Amniotic epithelial cell (primary cell): ENCODE measurements at places on chromosomes 5 and 9.
A peak's percentile ranks its signal among the peaks of the same experiment; 100 is the strongest.

DNA sequence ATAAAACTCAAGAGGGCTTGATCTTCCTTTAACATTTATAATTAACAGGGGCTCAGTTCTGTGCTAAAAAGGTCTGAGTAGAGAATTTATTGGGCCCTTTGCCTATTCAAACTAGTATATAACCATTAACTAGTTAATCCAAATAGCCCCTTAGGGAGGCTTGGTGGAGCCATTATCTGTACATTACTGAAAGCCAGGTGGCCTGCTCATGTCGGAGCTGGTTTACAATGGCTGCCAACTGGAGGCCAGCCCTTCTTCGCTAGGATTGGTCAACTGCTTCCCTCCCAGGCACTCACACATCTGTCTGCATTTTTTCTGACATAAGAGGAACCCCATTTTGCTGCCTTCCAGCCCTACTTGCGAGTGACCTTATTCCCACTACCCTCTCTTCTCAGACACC lies 30.4 kb upstream of the NDFIP1 start:
- DNase-seq, result no peak

DNA sequence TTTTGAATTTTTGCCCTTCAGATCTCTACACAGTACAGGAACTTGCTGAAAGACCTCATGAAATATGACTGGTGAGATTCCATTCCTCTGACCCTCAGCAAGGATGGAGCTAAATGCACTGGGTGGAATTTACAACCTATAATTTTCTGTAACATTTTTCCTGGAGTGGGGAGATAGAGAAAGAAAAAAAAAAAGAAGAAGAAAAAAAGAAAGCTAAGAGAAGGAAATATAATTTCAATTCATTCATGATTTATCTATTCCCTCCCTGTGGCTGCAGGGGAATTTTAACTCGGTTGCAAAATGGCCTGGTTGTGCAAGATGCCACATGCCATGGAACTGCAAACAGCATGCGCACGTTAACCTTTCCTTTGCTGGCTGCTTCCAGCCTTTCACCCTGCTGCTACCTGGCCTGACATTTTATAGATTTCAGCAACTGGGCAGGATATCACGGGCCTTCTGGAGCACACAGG lies 155.4 kb downstream of the FSTL4 start:
- peak; percentile 89 for DNase-seq

GRCh38 chr9:128182893-128183588 lies 8.3 kb downstream of the CIZ1 start:
- DNase-seq, result no peak

- peak; percentile 92 for DNase-seq
Observed at GRCh38 chr5:144088206-144089064, 82.0 kb downstream of the YIPF5 start.

DNA sequence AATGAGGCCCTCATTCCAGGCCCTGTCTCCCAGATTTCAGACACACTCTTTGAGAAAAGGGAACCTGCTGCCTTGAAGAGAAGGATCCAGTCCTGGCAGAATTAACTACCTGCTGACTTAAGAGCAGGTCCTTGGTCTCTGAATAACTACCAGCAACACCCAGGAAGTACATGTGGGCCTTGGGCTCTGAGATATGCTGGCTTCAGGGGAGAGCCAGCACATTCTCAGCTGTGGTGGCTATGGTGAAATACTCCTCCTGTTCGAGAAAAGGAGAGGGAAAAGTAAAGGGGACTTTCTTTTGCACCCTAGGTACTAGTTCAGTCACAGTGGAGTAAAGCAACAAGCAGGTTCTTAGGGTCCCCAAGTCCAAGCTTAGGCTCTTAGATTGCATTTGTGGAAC lies 120.0 kb downstream of the HMHB1 start:
- peak; percentile 32 for DNase-seq

- no peak for DNase-seq
Observed at GRCh38 chr5:553874-554273, 29.6 kb upstream of the SLC9A3 start.

DNA sequence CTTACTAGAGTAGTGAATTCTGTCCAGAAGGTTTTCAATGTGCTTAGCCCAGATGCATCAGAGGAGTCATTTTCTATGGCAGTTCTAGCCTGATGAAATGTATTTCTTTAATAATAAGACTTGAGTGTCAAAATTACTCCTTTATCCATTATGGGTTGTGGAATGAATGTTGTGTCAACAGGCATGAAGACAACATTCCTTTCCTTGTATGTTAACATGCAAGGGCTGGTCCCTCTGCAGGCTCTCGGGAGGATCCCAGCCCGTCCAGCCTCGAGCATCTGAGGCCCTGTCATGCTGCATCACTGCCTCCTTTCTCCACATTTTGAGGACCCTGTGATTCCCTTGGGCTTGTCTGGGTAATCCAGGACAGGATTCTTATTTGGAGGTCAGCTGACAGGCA lies 42.9 kb upstream of the FAM120AOS start:
- DNase-seq, result no peak

GRCh38 chr5:171776770-171777759 lies 8.6 kb upstream of the SMIM23 start:
- peak; percentile 17 for DNase-seq

DNA sequence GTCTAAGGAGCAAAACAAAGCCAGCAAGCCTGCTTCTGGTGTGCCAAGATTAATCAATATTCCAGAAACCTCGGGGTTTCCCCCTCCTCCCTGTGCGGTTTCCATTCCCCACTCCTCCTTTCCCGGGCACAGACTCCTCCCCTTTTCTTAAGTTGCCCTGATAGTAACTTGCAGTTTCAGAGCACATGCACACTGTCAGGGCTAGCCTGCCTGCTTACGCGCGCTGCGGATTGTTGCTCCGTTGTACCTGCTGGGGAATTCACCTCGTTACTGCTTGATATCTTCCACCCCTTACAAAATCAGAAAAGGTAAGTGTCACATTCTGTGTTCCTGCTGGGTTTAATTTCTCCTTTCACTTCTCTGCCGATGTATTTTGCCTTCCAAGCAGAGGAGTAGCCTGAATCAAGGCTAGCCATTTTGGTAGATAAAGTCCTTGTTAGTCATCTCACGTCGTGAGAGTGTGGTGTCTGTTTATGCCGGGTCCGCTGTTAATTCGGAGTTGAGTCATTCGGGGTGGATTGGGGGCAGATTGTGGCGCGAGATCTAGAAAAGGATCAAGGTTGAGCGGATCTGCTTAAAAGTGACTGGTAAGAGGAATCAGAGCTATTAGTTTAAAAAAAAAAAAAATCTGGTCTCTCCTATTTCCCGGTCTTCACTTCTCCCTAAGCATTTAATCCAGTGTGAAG lies at the start of gene SLC1A3:
SLC1A3 (plus strand) TSS at position 179 of the 686 bp plus-strand sequence. CDS start 1,818 bp downstream, outside the sequence.
- DNase-seq, result peak; percentile 80

DNA sequence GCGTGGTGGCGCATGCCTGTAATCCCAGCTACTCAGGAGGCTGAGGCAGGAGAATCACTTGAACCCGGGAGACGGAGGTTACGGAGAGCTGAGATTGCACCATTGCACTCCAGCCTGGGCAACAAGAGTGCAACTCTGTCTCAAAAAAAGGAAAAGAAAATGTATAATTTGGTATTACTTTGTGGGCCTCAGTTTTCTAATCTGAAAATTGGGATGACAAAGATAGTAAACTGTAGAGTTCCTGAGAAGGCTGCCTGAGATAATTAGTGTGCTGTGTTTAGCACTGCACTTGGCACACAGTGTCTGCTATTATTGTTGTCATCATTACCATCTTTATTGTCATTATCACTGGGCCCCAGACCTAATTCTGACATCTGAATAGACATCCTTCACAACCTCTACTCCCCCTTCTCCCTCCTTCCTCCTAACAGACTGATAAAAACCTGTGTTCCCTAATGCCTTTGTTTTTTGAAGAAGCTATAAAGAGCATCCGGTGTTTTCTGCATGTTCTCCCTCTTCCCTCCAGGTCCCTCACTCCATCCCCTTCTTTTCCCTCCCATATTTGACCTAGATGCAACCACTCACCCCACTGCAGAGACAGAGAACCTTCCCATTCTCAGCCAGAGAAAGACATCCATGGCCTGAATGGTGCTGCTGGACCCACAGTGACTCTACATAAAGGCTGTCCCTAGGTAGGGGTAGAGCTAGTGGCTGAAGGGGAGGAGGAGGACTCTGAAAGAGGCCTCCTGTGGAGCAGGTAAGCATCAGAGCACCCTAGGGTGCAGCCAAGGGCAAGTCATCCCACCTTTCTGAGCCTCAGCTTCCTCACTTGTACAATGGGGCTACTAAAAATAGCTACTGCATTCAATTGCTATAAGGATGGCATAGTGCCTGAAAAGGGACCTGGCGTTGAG lies 15.7 kb upstream of the CYSTM1 start:
- no peak for DNase-seq

DNA sequence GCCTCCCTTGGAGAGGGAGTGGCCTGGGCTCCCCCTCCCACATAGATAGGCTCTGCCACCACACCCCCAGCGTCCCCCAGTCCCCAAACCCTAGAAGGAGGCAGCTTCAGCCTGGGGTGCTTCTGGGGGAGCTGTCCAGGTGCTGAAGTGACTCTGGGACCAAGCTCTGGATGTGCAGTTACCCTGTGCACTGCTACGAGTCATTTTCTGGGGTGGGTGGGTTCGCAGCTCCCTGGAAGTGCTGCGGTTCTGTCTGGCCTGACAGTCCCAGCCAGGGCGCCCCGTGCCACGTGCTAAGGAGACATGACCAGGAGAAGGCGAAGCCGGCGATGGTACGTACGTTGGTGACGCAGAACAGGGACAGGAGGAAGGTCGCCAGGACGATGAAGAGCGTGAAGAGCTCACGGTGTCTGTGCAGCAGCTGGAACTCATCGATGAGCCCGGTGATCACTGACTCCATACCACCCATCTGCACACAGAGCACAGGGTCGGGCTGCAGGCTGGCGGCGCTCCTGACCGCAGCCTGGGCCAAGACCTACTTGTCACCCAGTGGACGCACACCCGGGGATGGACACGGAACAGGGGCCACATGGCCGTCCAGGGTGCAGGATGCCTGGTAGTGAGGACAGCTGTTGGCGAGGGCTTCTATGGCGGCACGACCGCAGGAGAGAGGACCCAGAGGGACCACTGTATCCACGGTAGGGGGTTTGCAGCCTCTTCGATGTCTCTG lies 35.7 kb downstream of the SLC6A3 start:
- peak; percentile 3 for DNase-seq

- no peak for DNase-seq
Observed at GRCh38 chr5:88602584-88602983, 280.4 kb downstream of the MEF2C start.

DNA sequence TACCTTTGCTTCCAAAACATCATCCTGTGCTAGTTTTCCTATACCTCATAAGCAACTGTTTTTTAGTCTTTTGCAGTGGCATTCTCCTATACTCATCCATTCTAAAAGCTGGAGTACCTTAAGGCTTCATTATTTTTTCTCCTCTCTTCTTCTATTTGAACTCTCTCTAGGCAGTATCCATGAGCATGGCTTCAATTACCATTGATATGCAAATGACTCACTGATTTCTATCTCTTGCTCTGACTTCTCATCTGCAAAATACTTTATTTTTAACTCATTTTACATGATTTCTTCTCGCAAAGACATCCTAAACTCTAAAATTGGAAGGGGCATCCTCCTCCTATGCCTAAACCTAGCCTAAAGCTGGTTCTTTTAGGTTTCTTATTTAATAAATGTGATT lies 365.1 kb upstream of the NUDT12 start:
- no peak for DNase-seq

GRCh38 chr9:136011703-136012496 lies 50.7 kb upstream of the UBAC1 start:
- peak; percentile 92 for DNase-seq

- peak; percentile 64 for DNase-seq
Observed at GRCh38 chr9:6975198-6975597, 217.4 kb downstream of the KDM4C start.

- no peak for DNase-seq
Observed at GRCh38 chr5:123147741-123148140, 58.7 kb downstream of the PRDM6 start.

- no peak for DNase-seq
Observed at GRCh38 chr5:4124221-4124970, 528.8 kb downstream of the IRX1 start.

DNA sequence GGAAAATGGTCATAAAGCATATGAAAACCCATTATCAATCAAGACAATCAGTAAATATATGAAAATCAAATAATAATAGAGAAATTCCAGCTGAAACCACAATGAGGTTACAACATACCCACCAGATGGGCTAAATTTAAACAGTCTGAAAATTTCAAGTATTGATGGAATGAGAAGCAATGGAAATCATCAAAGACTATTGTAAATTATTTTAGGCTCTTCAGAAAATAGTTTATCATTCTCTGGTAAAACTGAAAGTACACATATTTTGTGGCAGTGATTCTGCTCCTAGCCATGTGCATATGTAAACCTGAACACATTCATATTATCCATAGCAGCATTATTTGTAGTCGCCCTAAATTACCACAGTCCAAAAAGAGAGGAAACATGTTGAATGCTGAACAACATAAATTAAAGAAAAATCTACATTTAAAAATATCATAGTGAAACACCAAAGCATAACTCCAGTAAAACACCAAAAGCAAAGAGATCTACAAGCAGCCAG lies 215.3 kb downstream of the PRELID2 start:
- DNase-seq, result no peak

DNA sequence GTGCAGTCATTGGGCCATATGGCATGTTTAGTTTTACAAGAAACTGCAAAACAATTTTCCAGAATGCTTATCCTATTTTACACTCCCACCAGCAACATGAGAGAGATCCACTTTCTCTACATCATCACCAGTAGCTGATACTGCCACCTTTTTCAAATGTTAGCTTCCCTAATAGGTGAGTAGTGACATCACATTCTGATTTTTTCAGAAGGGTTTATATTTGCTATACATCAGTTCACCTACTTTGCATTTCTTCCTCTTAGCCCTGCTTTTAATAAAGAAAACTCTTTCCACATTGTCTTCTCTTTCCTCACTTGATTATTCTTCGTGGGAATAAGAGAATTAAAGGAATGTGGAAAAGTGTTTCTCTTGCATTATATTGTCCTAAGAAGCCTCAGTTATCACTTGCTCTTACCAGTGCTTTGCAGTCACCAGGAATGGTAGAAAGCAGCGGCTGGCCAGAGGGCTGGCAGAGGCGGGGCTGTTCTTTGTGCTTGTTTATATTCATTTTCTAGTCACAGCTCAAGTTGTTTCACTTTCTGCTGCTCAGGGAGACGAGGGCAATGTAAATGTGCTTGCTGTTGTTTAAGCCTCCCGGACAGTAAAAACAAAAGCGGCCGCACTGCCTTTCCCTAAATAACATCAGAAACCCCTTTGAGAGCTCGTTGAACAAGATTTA lies 164.8 kb downstream of the HSD17B3 start:
- peak; percentile 70 for DNase-seq

DNA sequence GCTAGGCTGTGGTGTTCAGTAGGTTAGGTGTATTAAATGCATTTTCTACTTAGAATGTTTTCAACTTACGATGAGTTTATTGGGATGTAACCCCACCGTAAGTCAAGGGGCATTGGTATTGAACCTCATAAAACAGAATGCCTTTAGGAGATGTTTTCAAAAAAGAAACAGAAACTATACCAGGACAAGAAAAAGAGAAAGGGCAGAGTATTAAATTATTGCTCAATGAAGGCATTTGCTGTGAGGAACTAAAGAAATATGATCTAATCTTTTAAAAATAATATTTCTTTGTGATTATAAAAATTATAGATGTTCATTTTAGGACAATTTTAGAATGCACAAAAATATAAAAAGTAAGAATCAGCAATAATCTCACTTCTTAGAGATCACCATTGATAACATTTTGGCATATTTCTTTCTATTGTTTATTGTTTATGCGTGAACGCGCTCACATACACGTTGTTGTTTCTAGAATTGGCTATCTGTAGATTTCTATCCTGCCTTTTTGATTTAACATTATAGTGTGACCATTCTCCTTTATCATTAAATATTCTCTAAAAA lies 8.0 kb downstream of the GALNT12 start:
- no peak for DNase-seq
